ENCODE measurements at places on chromosomes 7 and 10. TPM values are rescaled to one million over a fixed set of nuclear protein-coding genes. Genes with fewer than 3 reads are reported as not detected.

CCDC3 gene
- 0.29 TPM for total RNA-seq

DNA sequence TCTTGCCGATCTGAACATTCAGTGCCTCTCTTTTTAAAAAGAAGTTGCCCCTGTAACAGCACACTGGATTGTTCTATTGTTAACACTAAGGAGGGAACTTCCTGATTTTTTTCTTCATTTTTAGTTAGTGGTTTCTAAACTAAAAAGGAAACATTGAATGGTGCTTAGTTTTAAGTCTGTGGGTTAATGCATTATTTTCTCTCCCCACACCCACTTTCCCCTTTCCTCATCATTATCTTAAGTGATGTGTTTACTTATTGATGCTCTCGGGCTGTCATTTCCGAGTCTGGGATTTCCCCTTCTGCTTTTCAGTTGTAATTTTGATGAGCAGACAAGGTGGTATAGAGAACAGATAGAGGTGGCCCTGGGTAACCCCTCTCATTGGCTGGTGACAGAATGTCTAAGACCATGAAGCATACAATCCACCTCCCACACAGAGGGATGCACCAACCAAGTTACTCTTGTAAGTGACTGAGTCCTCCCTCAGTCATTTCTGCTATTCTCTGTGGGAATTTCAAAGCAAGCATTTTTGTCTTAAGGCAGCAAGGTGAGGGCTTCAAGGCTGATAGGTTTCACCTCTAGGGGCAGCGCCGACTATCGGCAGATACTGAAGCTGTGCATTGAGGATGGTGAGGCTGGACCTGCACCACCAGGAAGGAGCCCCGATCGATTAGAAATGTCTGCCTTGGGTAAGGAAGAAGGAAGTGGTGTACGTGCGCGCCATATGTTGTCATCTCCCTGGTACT, 49.5 kb downstream of the CHN2 start:
- DNase-seq, result no peak

DNA sequence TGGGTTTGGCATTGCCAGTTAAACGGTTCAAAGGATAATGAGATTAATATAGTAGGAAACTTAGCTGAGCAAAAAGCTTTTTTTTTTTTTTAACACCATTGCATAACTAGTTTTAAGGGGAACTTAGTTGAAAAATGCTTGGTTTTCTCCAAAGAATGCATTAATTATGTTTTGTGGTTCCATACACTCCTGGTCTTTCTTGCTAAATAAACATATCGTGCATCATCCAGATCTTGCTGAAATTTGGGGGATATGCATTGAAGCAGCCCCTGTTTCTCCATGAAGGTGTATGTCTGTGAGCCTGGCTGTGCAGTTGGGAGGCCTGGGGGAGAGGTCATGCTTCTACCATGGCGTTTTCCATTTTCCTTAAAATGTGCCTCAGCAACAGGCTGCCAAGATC, 558.2 kb upstream of the GALNT17 start:
- DNase-seq, result no peak

VAX1 gene
- not detected for total RNA-seq

DNA sequence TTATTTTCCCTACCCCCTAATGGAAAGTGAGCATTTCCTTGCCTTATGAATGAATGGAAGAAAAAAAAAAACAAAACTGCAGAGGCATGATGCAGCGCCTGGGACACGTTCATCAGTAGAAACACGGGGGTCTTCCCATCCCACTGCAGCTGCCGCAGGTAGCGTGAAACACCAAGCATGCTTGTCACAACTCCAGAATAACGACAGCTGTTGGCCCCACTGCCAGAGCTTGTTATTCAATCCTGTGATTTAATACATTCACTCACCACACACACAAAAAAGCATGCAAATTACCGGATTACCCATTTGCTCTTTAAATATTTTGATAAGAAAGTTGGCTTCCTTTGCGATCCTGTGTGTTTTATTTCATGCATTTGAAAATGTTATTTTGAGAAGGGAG, 48.4 kb upstream of the GNA12 start:
- DNase-seq, result no peak

- DNase-seq, result peak; percentile 55
These were observed 36.9 kb upstream of the AQP1 start for GRCh38 chr7:30874656-30875302.

Data from RPMI7951 (cell line).